Stimulated activated CD4-positive, alpha-beta T cell treated with anti-CD3 and anti-CD28 coated beads, TNF-alpha, amount 100 ng/mL, for 1 hour (primary cell): ENCODE measurements at places on chromosomes 6 and 20.

DNA sequence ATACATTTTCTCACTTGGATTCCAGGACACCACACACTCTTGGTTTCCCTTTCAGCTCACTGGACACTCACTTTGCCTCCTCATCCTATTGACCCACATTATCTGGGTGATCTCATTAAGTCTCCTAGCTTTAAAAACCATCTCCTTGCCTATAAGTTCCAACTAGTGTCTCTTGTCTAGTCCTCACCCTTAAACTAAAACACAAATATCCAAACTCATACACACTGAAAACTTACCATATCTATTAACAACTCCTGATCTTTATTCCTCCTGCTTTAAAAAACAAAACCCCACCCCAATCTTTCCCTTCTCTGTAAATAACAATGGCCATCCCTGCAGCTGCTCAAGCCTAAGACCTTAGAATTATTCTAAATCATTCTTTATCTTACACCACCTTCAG is 3.5 kb upstream of the SMIM28 start:
- DNase-seq = no peak

DNA sequence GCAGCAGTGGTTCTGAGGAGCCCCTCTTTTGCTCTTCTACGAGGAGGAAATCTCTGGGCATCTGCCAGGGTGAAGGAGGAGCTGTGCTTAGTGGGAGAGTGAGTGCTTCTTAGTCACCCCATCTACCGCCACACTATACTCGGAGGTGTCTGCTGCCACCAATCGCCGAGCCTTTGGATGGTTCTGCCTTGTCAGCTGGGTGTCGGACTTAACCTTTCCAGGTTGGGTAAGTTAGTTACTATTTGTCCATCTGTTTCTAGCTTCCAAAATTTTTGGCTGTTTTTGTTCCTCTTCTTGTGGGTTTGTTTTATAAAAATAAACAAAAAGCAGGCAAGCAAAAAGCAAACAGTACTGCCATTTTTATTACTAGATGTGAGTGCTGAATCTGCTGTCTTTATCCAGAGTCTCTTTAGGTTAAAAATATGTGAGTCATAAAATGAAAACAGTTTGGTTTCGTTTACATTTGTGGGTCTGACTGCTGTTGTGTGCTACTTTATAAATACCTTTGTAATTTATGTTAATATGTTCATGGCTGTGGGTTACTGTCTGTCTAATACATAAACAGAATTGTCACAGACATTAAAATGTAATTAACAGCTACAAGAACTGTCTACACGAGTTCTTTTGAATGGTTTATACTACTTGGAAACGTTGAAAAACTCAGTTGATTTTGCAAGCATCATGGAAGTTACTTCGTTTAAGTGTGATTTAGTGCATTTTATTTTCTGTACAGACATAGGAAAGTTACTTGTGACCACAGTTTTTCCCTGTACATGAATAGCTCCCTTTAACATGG is 89.2 kb downstream of the ARID1B start:
- no peak for DNase-seq

DNA sequence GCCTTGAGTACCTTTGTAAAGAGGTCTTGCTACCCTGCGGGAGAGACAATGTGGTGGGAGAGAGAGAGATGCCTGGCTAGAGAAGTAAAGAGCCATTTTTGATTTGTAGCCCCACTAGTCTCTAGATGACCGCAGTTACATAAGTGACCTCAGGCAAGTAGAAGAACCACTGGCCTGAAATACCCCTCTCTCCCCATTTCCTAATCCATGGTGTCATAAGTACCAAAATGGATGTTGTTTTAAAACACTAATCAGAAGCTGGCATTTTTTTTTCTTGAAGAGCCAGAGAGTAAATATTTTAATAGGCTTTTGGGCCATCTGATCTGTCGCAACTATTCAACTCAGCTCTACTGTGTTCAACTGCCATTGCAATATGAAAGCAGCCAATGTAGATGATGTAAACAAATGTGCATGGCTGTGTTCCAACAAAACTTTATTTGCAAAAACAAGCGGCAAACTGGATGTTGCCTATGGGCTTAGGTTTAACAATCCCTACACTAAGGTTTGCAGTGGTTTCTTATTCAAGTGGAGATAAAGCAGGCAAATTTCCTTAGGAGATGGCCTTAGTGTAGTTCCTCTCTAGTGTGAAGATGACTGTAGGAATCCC is 36.5 kb downstream of the RARS2 start:
- no peak for DNase-seq

DNA sequence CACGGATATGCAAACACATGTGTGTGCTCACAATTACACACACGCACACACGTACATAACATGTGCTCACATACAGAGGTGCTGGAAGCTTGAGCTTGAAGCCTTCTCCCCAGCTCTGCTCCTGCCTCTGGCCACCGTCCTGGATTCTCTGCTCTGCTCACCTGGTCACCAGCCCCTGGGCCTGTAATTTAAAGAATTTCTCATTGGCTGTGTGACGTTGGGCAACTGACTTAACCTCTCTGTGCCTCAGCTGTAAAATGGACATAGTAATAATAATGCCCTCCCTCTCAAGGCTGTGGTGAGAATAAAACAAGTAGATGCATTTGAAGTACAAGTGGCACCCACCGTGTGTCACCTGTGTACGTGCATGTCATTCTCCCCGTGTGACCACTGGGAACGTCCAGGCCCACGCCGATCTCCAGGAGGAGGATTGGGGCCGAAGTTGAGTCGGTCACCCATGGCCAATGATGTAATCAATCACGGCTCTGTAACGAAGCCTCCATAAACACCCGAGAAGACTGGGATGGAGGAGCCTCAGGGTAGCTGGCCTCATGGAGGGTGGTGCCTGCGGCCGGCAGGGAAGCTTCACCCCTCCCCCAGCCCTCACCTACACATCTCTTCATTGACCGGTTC is 160.9 kb upstream of the AFDN start:
- no peak for DNase-seq

DNA sequence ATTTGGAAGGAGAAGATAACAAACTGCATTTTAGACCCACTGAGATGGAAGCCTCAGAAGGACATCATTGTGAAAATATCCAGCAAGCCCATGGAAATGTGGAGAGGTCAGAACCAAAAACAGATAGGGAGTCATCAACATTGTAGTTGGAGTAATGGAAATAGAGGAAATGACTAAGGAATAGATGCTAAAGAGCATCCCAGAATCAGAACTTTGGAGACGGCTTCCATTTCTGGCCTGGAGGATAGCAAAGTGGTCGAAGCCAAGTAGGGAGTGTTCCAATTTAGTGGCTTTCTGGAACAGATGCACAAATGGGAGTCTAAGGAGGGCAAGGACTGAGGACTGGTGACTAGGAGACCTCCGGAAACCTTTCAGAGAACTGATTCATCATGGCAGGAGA is 3.6 kb downstream of the BEND6 start:
- no peak for DNase-seq

- DNase-seq = no peak
Measured at GRCh38 chr6:113630738-113631535, 226.2 kb upstream of the MARCKS start.

GRCh38 chr6:124026694-124027093 is 223.0 kb downstream of the NKAIN2 start:
- no peak for DNase-seq

DNA sequence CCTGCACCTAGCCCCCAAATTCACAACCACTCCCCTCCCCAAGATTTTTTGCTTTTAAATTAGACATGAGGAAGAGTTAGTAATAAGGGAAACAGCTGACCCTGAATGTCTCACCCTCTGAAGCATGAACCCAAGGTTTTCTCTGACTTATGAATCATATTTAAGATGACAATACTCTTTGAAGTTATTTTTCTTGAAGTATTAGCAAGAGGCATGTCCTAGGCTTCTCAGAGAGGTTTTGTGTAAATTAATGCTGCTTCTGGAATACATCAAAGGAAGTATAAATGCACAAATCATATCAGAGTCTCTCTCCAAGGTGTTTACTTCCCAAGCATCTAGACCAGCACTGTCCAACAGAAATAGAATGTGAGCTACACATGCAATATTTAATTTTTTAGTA is 408.1 kb upstream of the MARCKS start:
- no peak for DNase-seq

- DNase-seq = no peak
Measured at GRCh38 chr20:49906101-49906604, 9.2 kb downstream of the SPATA2 start.

DNA sequence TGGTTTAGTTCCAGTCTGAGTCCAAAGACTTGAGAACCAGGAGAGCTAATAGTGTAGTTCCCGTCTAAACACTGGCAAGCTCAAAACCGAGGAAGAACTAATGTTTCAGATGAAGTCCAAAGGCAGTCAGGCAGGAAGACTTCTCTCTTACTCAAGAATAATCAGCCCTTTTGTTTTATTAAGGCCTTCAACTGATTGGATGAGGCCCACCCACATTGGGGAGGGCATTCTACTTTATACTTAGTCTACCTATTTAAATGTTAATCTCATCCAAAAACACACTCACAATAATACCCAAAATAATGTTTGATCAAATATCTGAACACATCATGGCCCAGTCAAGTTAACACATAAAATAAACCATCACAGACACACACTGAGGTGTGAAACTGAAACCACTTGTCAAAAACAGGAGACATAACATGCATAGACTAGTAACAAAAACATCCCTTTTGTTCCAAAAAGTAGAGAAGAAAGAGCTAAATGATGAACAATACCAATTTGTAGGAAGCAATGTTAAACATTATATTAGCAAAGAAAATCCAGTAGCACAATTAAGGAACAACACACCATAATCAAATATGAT is 50.2 kb upstream of the SENP6 start:
- no peak for DNase-seq

- DNase-seq = no peak
Measured at GRCh38 chr6:47810885-47811284, 29.1 kb downstream of the OPN5 start.

- no peak for DNase-seq
Measured at GRCh38 chr6:13405961-13406477, 77.7 kb upstream of the TBC1D7 start.

DNA sequence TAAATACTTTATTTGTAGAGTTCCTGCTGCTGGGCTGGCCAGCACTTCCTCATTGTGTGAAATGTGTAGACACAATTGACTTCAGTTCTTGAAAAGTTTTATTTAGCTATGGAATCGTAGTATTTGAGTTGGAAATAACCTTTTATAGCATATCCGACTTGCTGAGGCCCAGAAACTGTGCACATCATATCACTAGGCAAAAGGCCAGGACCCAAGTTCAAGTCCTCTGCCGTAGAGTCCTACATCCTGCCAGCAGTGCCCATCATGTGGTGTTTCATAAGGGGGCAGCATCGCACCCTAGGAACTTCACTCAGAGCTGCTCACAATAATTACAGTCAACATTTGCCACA is 207.7 kb upstream of the SNX9 start:
- no peak for DNase-seq

GRCh38 chr20:23179766-23180403 is 93.8 kb upstream of the CD93 start:
- no peak for DNase-seq

DNA sequence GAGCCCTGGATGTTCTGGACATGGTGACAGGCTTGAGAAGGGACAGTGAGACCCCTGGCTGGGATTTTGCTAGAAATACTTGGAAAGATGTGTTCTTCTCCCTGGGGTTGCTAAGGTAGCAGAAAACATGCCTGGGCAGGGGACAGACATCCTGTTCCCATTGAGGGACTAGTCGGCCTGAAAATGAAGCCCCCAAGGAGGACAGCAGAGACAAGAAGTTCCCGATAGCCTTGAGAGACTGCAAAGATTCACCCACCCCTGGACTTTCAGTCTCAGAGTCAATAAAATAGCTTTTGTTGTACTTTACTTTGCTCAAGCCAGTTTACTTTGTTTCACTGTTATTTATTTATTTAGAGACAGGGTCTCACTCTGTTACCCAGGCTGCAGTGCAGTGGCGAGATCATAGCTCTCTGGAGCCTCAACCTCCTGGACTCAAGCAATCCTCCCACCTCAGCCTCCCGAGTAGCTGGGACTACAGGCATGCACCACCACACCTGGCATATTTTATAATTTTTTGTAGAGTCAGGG is 28.4 kb downstream of the ATP9A start:
- DNase-seq = no peak

- no peak for DNase-seq
Measured at GRCh38 chr20:24957326-24958016, 8.4 kb downstream of the CST7 start.

GRCh38 chr6:143111443-143111842 is 50.8 kb downstream of the AIG1 start:
- no peak for DNase-seq

GRCh38 chr20:19205981-19206396 is 6.5 kb upstream of the SLC24A3 start:
- peak; percentile 47 for DNase-seq

DNA sequence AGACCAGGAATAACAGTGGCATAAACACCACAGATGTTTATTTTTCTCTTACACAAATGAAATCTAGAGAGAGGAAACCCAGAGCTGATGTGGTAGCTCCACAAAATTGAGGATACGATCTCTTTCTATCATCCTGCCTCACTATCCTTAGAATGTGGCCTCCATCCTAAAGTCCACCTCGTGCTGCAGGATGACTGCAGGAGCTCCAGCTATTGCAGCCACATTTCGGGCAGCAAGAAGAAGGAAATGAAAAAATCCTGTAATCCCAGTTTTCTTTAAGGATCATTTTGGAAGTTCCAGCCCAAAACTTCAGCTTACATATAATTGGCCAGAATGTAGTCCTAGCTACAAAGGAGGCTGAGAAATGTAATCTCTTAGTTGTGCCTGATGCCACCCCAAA is 41.2 kb upstream of the ARFGEF2 start:
- DNase-seq = no peak
